PC-9 (cell line): ENCODE measurements at places on chromosomes 2 and 18. TPM values are rescaled to one million over a fixed set of nuclear protein-coding genes. Genes with fewer than 3 reads are reported as not detected.

Gene SEPTIN2
- 431 and 500 TPM in 2 replicates for total RNA-seq

Gene SERPINB13
- total RNA-seq = not detected in 2 replicates

Gene SKOR2
- not detected in 2 replicates for total RNA-seq

Gene CTIF
- 17.0 and 26.2 TPM in 2 replicates for total RNA-seq

Gene ALPG
- 0.76 and 1.2 TPM in 2 replicates for total RNA-seq

Gene KIF1A
- not detected in 2 replicates for total RNA-seq
